BE2C (cell line): ENCODE measurements at places on chromosomes 5 and 9.

- no peak for DNase-seq
These were observed 19.1 kb downstream of the TGFBI start for GRCh38 chr5:136047858-136048257.

- DNase-seq = no peak
These were observed 28.0 kb upstream of the ERAP1 start for GRCh38 chr5:96835791-96836191.

- DNase-seq = peak; percentile 66
These were observed 1.2 kb downstream of the VCAN start for GRCh38 chr5:83472508-83473345.

GRCh38 chr5:101796427-101796826 lies 499.7 kb downstream of the SLCO4C1 start:
- no peak for DNase-seq

DNA sequence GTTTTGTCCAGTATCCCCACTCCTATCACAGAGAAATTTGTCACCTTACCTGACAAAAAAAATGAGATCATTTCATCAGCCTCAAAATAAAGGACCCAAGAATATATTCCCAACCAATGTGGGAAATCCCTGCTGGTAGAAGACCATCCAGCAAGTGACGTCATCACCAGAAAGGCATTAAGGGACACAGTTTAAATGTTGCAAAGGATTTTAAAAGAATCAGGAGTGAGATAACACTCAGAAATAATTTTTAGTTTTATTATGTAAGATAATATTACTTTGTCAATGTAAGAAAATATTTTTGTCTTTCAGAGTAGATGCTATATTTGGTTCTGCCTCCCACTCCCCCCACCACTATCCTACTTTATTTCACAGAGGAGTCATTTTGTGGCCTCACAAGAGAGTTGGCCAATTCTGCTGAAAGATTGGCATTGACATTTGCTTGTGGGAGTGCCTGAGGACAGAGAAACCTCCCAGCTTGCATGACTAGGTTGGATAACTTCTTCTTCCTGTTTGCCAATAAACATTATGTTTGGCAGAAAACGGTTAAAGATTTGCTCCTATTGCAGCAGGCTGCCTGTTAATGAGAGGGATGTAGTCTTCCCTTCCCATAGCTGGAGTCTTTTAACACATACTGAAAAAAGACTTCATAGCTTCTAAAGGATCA lies 288.6 kb upstream of the DAB2 start:
- no peak for DNase-seq

GRCh38 chr9:131743096-131743495 lies 3.2 kb upstream of the RAPGEF1 start:
- DNase-seq = no peak
